ENCODE measurements at places on chromosomes 3 and 15. TPM values are rescaled to one million over a fixed set of nuclear protein-coding genes. Genes with fewer than 3 reads are reported as not detected.

The DPPA2 gene
- total RNA-seq = 0.69 TPM

The C15orf62 gene
- total RNA-seq = 1.8 TPM

The CEP152 gene
- total RNA-seq = 8.4 TPM

The C3orf20 gene
- 0.19 TPM for total RNA-seq

The GABRR3 gene
- total RNA-seq = not detected

The BCL2A1 gene
- not detected for total RNA-seq

The ZNF774 gene
- 9.5 TPM for total RNA-seq

The ALPK3 gene
- total RNA-seq = 122 TPM

The HTR3E gene
- total RNA-seq = not detected

The GHSR gene
- not detected for total RNA-seq

The VILL gene
- 6.8 TPM for total RNA-seq

The EFHB gene
- 1.4 TPM for total RNA-seq

The LDHAL6B gene
- not detected for total RNA-seq

DNA sequence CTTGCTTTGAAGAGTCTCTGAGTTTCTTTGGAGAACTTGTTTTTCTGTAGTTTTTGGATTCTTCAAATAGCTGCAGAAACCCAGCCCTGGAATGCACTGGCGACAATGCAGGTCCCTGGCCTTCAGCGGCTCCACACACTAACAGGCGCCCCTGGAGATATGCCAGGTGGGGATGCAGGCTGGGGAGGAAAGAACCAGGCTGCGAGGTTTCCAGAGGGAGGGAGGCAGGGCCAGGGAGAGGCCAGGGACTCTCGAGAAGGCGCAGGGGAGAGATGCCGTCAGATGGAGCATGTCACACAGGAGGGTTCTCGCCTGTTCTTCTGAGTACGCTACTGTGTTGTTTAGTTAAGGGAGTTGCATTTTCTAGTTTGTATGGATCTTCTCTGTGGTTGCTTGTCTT lies 283.1 kb downstream of the GABRG3 start:
- no peaks in the 10 kb centered on the region for H3K4me1 ChIP-seq
- no peak for DNase-seq
- H3K27me3 ChIP-seq = peaks cover 4% of the 10 kb centered on the region

DNA sequence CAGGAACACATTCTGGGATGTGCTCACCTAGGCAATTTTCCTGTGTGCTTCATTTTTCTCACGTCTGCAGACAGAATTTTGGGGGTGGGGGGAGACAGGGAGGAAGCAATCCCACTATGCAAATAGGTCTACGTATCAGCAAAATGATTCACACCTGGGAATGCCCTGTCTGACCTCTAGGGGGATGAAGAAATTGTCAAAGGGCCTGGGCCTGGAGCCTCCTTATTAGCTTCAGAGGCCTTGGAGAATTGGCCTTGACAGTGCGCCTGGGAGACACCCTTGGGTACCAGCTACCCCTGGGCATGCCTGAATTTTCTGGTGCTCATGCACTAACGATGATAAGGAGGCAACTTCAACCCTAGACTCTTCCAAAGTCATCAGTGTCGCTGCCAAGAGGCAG lies 207.5 kb downstream of the CADPS start:
- no peak overlapping the region for H3K27ac ChIP-seq
- H3K36me3 ChIP-seq = peaks cover 1% of the 10 kb centered on the region
- H3K4me3 ChIP-seq = no peak overlapping the region
- DNase-seq = no peak

DNA sequence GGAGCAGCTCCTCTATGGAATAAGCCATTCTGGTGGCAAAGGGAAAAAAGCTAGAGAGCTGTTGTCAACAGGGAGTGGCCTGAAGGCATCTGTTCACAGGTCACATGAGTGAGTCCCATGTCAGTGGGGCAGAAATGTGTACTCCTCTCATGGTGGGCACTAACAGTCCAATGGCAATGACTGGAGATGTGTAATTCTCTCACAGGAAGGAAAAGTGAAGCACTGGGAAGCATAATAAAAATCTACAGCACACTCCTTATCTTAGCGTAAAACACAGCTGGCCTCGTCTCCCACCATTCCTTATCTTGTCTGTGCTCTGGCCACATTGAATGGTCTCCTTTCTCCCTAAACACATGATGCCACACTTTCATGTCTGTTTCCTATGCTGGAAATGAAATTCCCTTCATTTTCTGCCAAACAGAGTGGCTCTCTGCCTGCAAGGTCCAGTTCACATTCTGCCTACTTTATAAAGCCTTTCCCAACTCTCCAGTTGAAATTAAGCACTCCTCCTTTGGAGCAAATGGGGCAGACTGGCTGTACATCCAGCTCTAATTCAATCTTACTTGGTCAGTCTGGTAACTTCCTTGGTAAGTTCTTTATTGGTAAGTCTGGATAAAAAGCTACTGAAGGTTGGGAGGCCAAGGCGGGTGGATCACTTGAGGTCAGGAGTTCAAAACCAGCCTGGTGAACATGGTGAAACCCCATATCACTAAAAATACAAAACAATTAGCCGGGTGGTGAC lies 139.8 kb downstream of the RPL22L1 start:
- no peaks in the 10 kb centered on the region for H3K36me3 ChIP-seq
- no peak overlapping the region for H3K27ac ChIP-seq
- H3K27me3 ChIP-seq = no peaks in the 10 kb centered on the region
- DNase-seq = no peak
- peaks cover 5% of the 10 kb centered on the region for H3K4me1 ChIP-seq

GRCh38 chr3:187014417-187014864 lies 84.1 kb downstream of the ST6GAL1 start:
- no peak overlapping the region for H3K27ac ChIP-seq
- no peak overlapping the region for H3K4me3 ChIP-seq
- no peak for DNase-seq
- peaks cover 11% of the 10 kb centered on the region for H3K4me1 ChIP-seq
- H3K36me3 ChIP-seq = peaks cover 23% of the 10 kb centered on the region
- no peaks in the 10 kb centered on the region for H3K27me3 ChIP-seq

- no peak overlapping the region for H3K4me3 ChIP-seq
- H3K36me3 ChIP-seq = peaks cover 4% of the 10 kb centered on the region
- H3K27me3 ChIP-seq = no peaks in the 10 kb centered on the region
- H3K4me1 ChIP-seq = no peaks in the 10 kb centered on the region
Observed at GRCh38 chr15:89278307-89278706, 34.5 kb downstream of the FANCI start.

GRCh38 chr3:99720985-99721632 lies 82.7 kb downstream of the COL8A1 start:
- no peak overlapping the region for H3K4me3 ChIP-seq
- no peak overlapping the region for H3K27ac ChIP-seq
- no peak for DNase-seq
- no peaks in the 10 kb centered on the region for H3K4me1 ChIP-seq
- H3K36me3 ChIP-seq = no peaks in the 10 kb centered on the region

DNA sequence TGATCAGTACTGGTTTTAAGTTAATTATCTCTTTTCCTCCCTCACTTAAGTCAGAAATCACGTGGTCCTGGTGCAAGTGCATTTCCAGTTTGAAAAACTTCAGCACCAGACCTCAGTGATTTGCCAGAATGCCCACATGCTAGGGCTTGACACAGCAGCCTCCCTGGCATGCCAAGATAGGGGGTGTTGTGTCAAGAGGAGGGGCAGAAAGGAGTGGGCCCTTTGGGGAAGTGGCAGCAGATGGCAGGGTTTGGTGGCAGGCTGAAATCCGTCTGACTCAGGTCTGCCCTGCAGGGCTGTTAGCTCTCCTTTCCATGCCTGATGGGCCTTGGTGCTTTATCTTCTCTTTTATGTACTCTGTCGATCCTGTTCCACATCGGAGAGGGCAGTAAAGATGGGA lies 23.4 kb downstream of the PXK start:
- H3K27me3 ChIP-seq = no peaks in the 10 kb centered on the region
- no peak overlapping the region for H3K4me3 ChIP-seq
- peaks cover 2% of the 10 kb centered on the region for H3K4me1 ChIP-seq
- H3K27ac ChIP-seq = no peak overlapping the region
- H3K36me3 ChIP-seq = no peaks in the 10 kb centered on the region

GRCh38 chr15:91142106-91142744 lies 42.2 kb downstream of the SV2B start:
- H3K4me3 ChIP-seq = no peak overlapping the region
- H3K4me1 ChIP-seq = peaks cover 17% of the 10 kb centered on the region
- DNase-seq = no peak
- peaks cover 1% of the 10 kb centered on the region for H3K36me3 ChIP-seq

GRCh38 chr15:33125894-33126537 lies 68.5 kb downstream of the FMN1 start:
- H3K4me1 ChIP-seq = peaks cover 6% of the 10 kb centered on the region
- H3K27ac ChIP-seq = no peak overlapping the region
- DNase-seq = no peak

DNA sequence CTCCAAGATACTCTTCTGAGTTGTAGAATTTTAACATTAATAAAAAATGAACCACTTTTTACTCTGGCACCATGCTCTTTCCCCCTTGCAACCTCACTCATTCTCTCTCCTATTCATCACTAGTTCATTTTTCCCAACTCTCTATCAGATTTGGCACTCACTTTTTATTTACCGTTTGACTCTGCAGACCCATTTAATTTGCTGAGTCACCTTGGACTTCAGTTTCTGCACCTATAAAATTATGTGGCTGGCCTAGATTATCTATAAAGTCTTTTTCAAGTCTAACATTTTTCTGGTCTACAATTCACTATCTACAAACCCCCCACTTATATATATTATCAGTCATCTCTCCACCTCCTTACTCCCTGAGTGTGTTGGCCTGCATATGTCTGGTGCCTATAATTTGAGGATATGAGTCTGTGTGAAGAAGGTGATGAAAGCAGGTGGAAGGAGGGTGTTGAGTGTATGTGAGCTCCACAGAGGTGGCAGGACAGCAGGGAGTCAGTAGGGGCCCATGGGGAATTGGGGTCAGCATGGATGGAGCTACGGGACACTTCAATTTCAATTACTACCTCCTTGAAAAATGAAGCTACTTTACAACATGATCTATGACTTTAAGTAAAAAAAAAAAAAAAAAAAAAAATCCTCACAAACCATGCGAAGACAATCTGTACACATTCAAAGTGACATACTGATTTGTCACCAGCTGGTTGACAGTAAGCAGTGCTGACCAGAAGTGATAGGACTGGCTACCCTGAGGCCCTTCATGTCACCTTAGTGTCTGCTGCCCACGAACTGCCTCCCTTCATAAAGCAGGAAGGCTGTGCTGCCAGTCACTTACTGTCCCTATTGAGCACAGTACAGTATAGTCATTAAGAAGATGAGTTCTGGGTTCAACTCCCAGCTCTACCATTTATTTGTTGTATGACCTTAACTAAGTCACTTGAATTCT lies 334.2 kb upstream of the IL12A start:
- H3K4me1 ChIP-seq = no peaks in the 10 kb centered on the region
- no peaks in the 10 kb centered on the region for H3K36me3 ChIP-seq
- no peak for DNase-seq
- no peak overlapping the region for H3K4me3 ChIP-seq

DNA sequence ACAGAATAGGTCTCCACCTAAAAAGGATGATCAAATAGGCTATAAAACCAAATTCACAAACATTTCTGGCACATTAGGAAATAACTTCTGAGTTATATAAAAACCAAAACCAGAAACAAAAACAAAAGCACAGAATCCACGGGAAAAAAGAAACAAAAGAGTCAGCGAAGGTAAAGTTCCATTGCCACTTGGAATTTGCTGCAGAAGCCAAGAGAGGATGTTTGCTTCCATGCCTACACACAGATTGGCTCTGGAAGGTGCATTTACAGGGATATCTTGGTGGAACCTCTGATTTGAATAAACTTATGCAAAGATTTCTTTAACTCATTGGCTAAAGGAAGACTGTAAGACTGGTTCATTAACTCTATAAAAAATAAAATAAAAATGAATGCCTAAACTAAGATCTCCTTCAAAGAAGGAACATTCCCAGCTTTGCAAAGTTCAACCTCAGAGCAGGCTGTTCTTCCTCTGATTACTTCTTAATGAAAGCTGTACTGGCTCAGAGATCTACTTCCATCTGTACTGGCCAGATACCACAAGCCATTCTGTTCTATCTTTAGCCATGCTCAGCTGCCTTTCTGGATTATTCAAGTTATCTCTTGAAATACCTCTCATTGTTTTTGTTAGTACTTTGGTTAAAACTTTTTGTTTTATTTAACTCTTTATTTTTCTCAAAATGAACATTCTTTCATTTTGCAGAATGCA lies 537.5 kb upstream of the CCDC54 start:
- H3K27me3 ChIP-seq = no peaks in the 10 kb centered on the region
- H3K4me1 ChIP-seq = peaks cover 11% of the 10 kb centered on the region
- no peak for DNase-seq
- no peak overlapping the region for H3K4me3 ChIP-seq
- no peaks in the 10 kb centered on the region for H3K36me3 ChIP-seq

- no peaks in the 10 kb centered on the region for H3K27me3 ChIP-seq
- peaks cover 13% of the 10 kb centered on the region for H3K4me1 ChIP-seq
- no peak overlapping the region for H3K27ac ChIP-seq
- no peak overlapping the region for H3K4me3 ChIP-seq
Observed at GRCh38 chr3:188437926-188438325, 284.0 kb downstream of the LPP start.

DNA sequence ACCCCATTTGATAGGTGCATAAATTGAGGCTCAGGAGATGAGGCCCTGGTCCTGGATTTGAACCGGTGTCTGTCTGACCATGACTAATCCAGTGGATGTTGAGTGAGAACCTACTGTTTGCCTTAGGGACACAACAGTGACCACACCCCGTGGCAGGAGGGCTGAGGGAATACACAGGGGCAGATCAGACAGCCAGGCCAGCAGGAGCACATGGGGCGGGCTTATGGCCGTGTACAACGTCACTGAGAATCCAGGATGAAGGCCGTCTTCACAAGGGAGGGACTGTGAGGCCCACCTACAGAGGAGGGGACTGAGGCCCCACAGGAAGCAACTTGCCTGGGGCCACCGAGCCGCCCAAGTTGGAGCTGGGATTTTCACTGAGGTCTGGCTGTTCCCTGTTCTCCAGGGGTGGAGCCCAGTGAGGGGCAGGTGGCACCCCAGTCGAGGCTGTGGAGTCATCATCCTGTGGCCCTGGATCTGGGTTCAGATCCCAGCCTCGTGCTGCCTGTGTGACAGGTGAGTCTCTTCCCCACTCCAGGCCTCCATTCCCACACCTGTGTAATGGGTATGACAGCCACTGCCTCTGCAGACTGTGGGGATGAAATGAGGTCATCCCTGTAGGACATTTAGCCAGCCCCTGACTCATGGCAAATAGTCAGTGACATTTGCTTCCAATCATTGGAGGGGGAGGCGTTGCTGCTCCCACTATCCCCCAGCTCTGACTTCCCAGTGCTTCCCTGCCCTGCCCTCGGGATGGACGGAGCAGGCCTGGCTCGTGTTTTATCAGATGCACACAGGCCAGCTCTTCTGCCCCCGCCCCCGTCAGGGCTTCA lies 6.3 kb upstream of the PLXND1 start:
- H3K36me3 ChIP-seq = no peaks in the 10 kb centered on the region
- H3K27me3 ChIP-seq = peaks cover 24% of the 10 kb centered on the region
- H3K4me1 ChIP-seq = no peaks in the 10 kb centered on the region
- peak overlapping the region; percentile 29 for H3K27ac ChIP-seq

- DNase-seq = no peak
- no peak overlapping the region for H3K27ac ChIP-seq
- peaks cover 17% of the 10 kb centered on the region for H3K27me3 ChIP-seq
- H3K4me3 ChIP-seq = no peak overlapping the region
- H3K36me3 ChIP-seq = no peaks in the 10 kb centered on the region
- no peaks in the 10 kb centered on the region for H3K4me1 ChIP-seq
Observed at GRCh38 chr3:134998855-134999254, 203.8 kb downstream of the EPHB1 start.
